ENCODE measurements at places on chromosomes 16 and 17.

DNA sequence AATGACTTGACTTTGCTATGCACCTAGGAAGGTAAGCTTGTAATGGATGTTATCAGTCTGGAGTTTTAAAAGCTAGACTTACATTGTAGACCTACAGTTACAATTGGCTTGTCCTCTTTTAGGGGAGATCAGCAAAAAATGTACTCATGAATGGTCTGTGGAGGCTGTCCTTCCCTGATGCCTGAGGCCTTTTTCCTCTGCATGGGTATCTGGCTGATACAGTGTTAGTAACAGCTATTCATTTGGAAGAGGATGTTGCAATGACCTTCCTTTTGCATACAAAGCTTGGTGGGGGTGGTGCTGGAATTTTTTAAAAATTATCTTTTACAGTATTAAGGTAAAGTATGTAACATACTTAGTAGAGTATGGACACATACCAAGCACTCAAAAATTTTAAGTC is 525.5 kb downstream of the KIF2B start:
- DNase-seq: no peak

DNA sequence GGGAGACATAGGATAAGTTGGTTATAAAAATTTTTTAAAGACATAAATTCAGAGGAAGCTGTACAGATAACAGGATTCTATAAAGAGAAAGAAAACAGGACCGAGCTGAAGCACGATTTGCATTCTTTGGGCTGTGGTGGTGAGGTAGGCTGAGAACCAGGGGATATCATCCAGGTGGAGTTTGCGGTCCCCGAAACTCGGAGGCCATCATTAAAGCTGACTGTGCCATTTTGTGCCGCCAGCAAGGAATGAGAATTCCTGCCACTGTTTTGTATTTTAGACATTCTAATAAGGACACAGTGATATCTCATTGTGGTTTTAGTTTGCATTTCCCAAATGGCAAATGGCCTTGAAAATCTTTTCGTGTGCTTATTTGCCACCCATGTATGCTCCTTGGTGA is 197.9 kb downstream of the IRF8 start:
- DNase-seq: no peak

GRCh38 chr17:8847891-8848290 is 19.6 kb downstream of the PIK3R6 start:
- DNase-seq: no peak

GRCh38 chr17:60947100-60947499 is 269.4 kb downstream of the BCAS3 start:
- DNase-seq: no peak
